ENCODE measurements at places on chromosomes 7 and 10.
A peak's percentile ranks its signal among the peaks of the same experiment; 100 is the strongest.

GRCh38 chr7:76428868-76429805, 4.4 kb downstream of the ZP3 start:
- DNase-seq: no peak

DNA sequence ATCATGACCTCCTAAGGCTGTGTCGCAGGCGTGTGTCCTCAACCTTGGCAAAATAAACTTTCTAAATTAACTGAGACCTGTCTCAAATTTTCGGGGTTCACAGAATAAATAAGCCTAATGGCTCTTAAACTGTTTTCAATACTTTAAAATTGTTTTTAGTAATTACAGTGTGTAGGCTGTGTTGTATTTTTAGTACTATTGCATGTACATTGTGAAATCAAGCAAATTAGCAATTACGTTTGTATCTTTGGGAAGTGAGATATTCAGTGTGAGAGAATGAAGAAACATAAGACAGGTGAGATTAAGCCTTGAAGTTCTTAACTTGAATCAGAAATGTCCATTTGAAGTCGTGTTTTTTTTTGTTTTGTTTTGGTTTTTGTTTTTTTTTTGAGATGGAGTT, 4.8 kb upstream of the AKR1B10 start:
- DNase-seq: no peak

- DNase-seq: no peak
Observed at GRCh38 chr10:33157103-33157502, 177.4 kb downstream of the NRP1 start.

- no peak for DNase-seq
Observed at GRCh38 chr7:47873762-47874161, 74.5 kb downstream of the PKD1L1 start.

DNA sequence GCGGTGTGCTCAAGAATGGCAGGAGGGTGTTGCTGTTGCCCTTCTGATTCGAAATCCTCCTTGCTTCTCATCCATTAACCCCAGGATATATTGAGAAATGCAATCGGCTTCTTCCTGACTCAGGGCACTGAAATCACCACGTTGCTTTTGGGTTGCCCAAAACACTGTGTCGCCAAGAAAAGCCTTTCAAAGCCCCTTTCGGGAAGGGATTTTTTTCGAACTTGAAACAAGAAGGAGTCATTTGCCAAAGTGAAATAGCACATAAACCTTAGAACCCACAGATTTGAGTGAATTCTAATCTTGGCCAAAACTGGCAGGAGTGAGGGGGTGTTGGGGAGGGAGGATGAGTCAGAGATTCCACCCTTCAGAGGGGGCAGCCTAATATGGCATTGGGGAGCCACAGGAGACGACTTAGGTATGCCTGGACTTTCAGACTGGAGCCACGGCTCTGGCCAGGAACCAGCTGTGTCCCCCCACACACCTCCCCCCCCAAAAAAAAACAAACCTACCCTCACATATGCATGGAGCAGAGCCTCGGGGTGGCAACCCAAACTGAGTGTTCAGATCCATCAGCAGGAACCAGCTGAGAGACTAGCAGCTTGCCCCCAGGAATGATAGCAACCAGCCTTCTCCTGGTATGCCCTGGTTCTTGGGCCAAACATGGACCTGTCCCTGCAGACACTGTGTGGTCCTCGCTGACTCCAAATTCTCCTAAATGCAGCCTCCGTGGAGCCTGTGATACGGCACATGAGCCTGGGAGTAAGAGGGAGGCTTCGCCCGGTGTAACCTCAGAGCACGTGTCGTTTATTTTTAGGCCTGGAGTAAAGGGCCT, 138.4 kb downstream of the FGFR2 start:
- DNase-seq: no peak

DNA sequence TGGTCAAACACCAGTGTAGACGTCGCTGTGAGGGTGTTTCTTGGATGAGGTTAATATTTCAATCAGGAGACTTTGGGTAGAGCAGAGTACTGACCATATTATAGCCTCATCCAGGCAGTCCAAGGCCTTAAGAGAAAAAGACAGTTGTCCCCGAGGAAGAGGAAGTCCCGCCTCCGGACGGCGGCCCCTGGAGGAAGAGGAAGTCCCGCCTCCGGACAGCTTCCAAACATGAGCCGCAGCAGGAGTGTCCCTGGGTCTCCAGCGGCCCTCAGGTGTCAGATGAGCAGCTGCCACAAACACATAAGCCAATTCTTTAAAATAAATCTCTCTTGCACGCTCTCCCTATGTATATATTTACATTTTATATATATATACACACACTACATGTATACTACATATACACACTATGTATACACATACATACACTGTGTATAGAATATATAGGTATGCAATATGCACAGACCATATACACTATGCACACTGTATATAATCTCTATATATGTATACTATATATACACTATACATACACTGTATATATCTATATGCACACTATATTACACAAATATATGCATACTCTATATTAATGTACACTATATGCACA, 37.5 kb downstream of the PWWP2B start:
- peak; percentile 69 for DNase-seq

DNA sequence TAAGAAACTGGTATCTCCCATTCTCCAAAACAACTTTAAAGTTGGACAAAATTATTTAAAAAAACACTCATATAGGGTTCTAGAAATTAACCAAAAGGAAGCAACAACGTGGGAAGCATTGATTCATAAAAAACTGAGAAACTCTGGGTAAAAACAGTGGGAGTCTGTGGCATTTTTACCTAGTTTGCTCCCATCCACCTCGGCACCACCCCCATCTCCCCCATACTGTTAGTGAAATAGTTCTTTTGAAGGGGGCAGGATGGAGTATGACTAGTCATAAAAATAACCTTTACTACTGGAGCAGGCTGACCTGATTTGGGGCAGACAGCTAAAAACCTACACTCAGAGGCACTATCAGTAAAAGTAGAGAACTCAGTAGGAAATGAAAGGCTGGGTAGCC, 123.2 kb downstream of the AVL9 start:
- DNase-seq: peak; percentile 18

GRCh38 chr10:133110133-133110532, 22.4 kb downstream of the ADGRA1 start:
- DNase-seq: no peak

GRCh38 chr7:123916240-123916724, 8.8 kb upstream of the SPAM1 start:
- no peak for DNase-seq

DNA sequence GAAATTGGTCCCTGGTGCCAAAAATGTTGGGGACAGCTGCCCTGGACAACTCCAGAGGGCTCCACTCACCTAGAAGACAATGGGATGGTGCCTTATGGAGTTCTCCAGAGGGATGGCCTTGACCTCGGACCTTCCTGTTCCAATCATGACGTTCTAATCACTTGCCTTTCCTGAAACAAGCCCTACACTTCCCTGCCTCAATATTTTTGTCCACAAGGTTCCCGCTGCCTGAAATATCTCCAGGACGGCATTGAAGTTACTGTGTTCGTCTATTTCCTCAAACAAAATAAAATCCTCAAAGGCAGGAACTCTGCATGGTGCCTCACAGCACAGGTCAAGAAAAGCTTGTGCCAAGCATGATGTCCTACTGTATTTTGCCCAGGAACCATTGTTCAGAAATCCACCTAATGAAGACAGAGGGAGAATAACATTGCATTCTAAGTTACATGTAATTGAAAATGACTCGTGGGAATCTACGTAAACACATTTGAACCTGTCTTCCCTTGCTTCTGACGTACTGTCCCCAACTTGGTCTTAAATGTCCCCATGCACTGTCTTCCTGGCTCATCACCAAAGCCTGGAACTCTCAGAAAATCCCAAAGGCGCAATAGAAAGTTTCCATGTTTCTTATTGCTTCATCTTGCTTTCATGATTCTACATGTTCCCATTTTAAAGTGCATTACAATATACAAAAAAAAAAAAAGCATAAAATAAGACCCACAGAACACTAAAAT, 342.3 kb upstream of the NRP1 start:
- no peak for DNase-seq

DNA sequence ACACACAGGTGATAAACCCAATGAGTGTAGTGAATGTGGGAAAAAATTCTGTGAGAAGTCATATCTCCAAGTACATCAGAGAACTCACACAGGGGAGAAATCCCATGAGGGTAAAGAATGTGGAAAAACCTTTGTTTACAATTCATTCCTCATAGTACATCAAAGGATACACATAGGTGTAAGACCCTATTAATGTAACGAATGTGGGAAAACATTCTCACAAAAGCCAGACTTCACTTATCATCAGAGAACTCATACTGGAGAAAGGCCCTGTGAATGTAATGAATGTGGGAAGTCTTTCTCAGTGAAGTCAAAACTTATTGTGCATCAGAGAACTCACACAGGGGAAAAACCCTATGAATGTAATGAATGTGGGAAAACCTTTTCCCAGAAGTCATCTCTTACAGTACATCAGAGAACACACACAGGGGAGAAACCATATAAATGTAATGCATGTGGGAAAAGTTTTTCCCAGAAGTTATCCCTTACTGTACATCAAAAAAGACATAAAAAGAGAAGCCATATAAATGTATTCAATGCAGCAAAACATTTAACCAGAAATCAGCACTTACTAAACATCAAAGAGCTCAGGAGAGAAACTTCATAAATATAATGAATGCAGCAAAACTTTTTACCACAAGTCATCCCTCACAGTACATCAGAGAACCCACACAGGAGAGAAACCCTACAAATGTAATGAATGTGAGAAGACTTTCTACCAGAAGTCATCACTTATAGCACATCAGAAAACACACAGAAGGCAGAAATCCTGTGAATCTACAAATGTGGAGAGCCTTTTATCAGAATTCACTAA, 49.8 kb downstream of the ZNF239 start:
- DNase-seq: no peak

DNA sequence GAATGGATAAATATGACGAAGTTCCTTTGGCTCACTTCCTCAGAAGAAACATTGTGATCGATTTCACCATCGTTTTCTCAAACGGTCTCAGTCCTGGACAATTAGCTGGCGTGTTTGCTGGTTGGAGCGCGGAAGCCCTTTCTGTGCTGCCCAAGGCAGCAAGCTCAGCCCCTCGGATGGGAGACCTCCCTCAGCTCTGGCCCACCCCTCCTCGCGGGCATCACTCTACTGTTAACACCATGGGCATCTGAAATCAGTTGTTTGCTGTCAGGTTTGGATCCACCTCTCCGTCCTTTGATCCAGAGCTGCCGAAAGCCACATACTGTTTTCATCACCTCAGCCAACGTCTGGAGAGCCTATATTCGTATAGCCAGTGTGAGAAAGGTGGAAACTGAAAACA, 68.2 kb downstream of the C10orf143 start:
- DNase-seq: no peak

DNA sequence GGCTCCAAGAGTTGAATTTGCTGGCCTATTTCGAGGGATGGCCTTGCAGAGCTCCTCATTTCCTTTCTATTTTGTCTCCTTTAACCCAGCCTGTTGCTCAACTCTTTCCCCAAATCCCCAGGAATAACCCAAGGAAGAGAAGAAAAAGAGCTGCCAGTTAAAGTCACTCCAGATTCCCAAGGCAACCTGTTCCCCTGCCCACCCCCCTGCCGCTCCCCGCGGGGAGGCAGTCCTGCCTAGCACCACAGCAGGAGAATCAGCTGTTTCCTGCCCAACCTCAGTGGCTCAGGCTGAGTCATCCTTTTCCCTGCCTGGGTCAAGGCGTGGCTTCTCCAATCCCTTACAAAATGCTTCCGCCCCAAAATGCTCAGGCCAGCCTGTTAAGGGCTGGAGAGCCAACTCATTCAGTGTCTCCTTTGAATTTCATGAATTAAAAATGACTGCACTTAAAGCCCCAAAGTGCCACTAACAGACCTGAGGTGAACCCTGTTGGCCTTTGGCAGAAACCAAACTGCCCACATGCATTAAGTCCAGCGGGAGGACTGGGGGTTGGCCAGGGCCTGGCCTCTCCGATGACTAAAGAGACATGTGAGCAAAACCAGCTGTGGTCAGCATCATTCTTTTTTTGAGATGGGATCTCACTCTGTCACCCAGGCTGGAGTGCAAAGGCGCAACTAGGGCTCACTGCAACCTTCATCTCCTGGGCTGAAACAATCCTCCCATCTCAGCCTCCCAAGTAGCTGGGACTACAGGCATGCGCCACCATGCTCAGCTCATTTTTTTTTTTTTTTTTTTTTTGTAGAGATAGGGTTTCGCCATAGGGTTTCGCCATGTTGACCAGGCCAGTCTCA, 83.2 kb upstream of the KIF5B start:
- no peak for DNase-seq

GRCh38 chr10:36802490-36803153, 322.8 kb upstream of the ANKRD30A start:
- no peak for DNase-seq

DNA sequence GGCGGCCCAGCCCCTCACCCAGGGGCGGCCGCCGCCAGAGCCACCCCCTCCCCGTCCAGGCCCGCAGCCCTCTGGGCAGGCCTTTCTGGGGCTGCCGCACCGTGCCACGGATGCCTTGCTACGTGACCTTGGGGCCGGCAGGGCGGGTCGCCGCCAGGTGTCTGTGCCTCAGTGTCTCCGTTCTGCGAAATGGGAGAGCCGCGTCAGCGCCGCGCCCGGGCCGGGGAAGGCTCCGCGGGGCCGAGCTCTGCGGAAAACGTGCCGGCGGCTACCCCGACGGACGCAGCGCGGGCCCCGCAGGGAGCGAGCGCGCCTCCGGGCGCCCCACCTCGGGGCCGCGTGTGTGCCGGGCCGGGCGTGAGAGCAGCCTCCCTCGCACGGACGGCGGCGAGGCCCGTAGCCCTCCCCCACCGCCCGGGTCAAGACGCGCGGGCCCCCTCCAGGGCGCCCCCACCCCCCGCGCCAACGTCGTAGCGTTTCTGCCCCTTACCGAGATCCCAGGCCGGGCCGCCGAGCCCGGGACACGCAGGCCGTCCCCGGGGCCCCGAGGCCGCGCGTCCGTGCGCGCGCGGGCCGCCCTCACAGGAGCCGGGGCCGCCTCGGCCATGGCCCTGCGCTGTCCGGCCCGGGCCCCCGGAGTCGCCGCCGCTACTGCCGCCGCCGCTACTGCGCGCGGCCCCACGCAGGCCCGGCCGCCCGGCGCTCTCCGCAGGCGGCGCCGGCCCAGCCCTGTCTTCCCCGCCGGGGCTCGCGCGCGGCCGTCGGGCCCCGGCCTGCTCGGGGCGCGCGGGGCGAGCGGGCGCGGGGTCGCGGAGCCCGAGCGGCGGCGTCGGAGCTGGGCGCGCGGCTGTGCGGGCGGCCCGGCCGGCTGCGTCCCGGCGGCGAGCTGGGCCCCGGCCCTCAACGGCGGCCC, 1.1 kb downstream of the ZNF777 start:
- DNase-seq: peak; percentile 18

GRCh38 chr10:96578022-96578421, 8.8 kb downstream of the TM9SF3 start:
- no peak for DNase-seq

DNA sequence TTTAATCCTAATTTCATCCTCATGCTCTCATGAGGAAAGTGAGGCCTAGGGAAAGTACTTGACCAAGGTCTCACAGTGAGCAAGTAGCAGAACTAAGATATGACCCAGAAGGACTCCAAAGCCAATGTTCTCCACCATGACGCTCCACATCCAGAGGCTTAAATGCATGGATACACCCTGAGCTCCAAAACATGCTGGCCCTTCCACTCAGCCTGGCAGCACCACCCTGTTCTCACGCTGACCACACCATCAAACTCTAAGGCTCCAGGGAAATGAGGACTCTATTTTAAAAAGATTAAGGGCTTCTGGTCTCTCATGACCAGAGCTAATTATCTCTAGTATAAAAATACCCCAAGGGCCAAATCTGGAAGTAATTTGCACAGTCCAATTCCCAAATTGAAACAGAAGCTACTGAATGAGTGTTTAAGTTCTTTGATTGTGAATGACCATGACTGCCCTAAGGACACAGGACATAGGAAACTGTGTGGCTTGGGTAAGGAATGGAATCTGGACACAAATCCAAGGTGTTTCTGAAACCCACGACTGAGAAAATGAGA, 71.1 kb upstream of the ABLIM1 start:
- no peak for DNase-seq

GRCh38 chr10:70729763-70730357, 55.3 kb downstream of the TBATA start:
- no peak for DNase-seq
